ENCODE measurements at places on chromosomes 2 and 18.
A peak's percentile ranks its signal among the peaks of the same experiment; 100 is the strongest.

DNA sequence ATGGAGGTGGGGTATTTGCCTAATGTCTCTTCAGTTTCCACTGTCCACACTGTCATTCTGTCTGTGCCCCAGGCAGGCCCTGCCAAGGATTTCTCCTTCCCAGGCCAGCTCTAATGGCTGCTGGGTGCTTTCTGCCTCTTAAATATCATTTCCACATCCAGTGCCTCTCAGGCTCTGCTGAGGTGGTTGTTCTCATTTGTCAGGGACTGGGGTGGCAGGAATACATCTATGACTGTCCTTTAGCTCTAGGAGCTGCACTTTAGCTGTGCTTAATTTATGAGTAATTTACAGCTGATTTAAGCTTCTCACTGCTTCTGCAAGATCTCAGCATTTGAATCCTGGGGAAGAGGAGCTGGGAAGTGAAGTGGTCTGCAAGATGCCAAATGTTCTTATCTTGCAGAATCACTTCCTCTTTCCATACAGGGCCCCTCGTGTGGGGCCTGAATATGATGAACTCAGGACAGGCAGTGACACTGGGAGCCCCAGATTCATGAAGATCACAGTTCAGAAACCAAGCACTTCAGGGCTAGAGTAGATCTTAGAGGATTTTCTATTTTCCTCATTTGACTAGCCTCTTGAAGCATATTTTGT lies 150.2 kb downstream of the FSHR start:
- DNase-seq: no peak

- DNase-seq: peak; percentile 47
Measured at GRCh38 chr2:136378712-136379595, 261.0 kb upstream of the CXCR4 start.

DNA sequence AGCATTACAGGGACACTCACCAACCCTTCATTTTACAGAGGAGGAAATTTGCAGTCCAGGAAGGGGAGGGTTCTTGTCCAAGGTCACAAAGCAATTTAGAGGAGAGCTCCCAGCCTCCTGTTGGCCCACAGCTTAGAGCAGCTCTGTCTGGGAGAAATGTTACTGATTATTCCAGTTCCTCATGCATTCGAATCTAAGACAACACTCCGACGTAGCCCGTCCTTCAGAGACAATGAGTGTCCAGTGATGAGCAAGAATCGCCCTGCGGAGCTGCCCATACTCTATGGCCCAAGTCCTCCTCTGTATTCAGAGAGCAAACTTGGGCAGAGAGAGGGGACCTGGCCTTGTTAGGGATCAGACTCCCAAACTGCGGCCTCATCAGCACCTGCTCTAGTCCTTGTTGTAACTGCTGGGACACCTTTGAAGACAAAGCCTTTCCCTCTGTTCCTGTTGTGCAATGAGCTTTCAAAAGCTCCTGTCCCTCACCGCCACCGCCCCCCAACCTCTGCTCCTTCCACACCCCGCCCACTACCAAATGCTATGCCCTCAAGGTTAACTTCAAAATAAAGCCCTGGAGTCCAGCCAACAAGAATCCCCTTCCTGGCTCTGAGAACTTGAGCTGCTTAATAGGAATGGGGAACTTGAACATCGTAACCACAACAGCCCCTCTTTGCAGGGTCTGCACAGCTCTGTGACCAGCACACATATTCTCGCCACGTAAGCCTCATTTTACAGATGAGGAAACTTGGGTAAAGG lies 234.8 kb upstream of the SMAD2 start:
- no peak for DNase-seq

- DNase-seq: no peak
Measured at GRCh38 chr2:207123335-207123744, 42.4 kb downstream of the KLF7 start.

GRCh38 chr2:88880441-88880953 lies 189.0 kb downstream of the RPIA start:
- no peak for DNase-seq

GRCh38 chr2:54271189-54271588 lies 15.2 kb upstream of the TSPYL6 start:
- no peak for DNase-seq

- DNase-seq: no peak
Measured at GRCh38 chr2:15808944-15809343, 131.4 kb upstream of the MYCN start.

DNA sequence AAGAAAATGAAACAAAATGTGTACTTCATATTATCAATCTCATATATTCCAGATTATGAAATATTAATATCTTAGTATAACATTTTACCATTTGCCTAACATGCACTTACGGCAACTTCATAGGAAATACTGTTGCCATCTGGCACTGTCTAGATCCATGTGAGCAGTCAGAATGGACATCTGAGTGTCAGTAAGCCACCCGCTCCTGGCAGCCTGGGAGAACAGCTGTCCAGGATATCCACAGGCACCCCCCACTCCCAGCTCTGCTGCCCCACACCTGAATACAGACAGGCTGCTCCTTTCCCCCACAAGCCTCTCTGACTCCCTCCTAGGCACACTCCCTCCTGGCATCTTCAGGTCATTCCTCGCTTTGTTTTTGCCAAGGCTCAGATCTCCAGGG lies 127.0 kb downstream of the GAREM1 start:
- DNase-seq: no peak

GRCh38 chr2:8477552-8478470 lies 204.0 kb upstream of the ID2 start:
- DNase-seq: no peak

DNA sequence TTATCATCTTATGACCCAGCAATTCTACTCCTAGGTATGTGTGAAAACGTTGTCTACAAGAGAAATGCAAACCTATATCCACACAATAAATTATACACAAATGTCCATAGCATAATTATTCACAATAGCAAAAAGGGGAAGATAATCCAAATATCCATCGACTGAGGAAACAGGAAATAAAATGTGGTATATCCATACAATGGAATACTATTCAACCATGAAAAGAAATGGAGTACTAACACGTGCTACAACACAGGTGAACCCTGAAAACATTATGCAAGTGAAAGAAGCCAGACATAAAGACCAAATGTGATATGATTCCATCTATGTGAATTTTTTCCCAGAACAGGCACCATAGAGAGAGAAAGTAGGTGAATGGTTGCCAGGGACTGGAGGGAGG lies 72.1 kb downstream of the ACOXL start:
- no peak for DNase-seq
